ENCODE measurements at places on chromosomes 6 and 20. TPM values are rescaled to one million over a fixed set of nuclear protein-coding genes. Genes with fewer than 3 reads are reported as not detected.

THEMIS gene
- 55.5 TPM for total RNA-seq

SLC22A1 gene
- 1.1 TPM for total RNA-seq

BTN1A1 gene
- not detected for total RNA-seq

SIRPD gene
- total RNA-seq, result not detected

ADGRB3 gene
- not detected for total RNA-seq

DST gene
- total RNA-seq, result 3.1 TPM

DNMT3B gene
- total RNA-seq, result 1.3 TPM

FAM83B gene
- total RNA-seq, result not detected

HRH3 gene
- not detected for total RNA-seq

PKIB gene
- 1.1 TPM for total RNA-seq

TUBB2A gene
- total RNA-seq, result 7.5 TPM

PRSS35 gene
- not detected for total RNA-seq

ADGRF1 gene
- not detected for total RNA-seq

SLC12A5 gene
- 0.05 TPM for total RNA-seq

CALHM4 gene
- not detected for total RNA-seq

NNAT gene
- total RNA-seq, result 0.20 TPM

SRSF12 gene
- not detected for total RNA-seq

APOM gene
- total RNA-seq, result 1.4 TPM

BTNL2 gene
- total RNA-seq, result not detected

TFAP2D gene
- total RNA-seq, result not detected

TFAP2C gene
- total RNA-seq, result 0.16 TPM

PTPRT gene
- total RNA-seq, result not detected

ZNF334 gene
- total RNA-seq, result 0.23 TPM

EYS gene
- total RNA-seq, result not detected

SIRT5 gene
- 11.7 TPM for total RNA-seq

SOX18 gene
- total RNA-seq, result 0.35 TPM

HNF4A gene
- total RNA-seq, result not detected

TRIM10 gene
- total RNA-seq, result not detected

FAM184A gene
- 3.6 TPM for total RNA-seq

ENPP4 gene
- total RNA-seq, result 6.3 TPM

PROKR2 gene
- total RNA-seq, result not detected
